Endothelial cell (in vitro differentiated cells): ENCODE measurements at places on chromosomes 4 and X.

DNA sequence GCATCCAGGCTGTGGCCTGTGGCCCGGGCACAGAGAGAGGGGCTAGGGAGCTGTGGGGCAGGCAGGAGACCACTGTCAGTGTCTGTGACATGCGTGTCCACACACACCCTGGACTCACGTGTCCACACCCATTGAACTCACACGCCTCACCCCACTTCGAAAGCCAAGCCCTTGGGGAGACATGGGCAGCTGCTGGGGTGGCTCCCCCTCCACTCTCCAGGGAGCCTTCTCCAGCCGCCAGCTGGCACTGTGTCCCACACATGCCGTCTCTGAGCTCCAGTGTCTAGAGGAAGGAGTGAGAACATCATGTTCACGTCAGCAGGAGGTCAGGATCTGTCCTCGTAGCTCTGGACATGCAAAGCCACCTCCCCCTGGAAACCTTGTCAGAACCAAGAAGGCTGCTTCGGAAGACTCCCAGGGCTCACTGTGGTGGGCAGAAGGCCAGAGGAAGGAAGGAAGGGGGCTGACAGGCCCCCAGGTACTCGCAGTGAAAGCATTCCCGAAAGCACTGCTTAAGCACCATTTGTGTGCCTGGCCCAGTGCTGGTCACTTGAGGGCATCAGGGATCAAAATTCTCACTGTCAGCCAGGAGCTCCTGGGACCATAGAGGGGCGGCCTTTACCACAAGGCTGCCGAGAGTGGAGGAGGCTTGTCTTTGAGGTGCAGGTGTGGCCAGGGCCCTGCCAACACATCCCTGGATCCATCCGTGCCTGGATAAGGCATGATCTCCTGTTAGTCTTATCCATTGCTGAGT, 61.4 kb downstream of the HTRA3 start:
- no peak for DNase-seq

GRCh38 chr4:6338175-6338950, 68.7 kb downstream of the WFS1 start:
- no peak for DNase-seq

- DNase-seq, result no peak
Measured at GRCh38 chr4:117467404-117467803, 382.0 kb upstream of the TRAM1L1 start.

DNA sequence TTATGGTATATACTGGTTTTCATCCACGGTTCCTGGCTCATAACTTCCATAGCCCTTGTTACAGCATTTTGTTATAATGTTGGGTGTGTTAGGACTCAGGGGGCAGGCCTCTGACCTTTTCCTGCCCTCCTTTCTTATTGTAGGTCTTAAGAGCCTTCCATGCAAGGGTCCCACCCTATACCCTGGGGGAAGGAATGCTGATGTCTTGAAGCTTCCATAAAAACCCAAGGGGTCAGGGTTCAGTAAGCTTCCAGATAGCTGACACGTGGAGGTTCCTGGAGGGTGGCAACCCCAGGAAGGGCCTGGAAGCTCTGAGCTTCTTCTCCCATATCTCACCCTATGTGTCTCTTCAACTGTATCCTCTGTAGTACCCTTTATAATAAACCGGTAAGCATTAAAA, 29.6 kb downstream of the ATP11C start:
- DNase-seq, result no peak

GRCh38 chr4:9923195-9923812, 98.0 kb downstream of the SLC2A9 start:
- DNase-seq, result no peak

DNA sequence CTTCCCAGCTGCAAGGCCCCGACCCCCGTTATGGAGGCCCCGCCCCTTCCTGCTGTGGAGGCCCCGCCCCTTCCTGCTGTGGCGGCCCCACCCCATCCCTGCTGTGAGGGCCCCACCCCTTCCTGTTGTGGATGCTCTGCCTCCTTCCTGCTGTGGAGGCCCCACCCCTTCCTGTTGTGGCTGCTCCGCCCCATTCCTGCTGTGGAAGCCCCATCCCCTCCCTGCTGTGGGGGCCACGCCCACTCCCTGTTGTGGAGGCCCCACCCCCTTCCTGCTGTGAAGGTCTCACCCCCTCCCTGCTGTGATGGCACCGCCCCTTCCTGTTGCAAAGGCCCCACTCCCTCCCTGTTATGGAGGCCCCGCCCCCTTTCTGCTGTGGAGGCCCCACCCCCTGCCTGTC, 104.9 kb upstream of the PSAPL1 start:
- DNase-seq, result no peak

GRCh38 chr4:16457944-16458343, 231.7 kb upstream of the TAPT1 start:
- no peak for DNase-seq

DNA sequence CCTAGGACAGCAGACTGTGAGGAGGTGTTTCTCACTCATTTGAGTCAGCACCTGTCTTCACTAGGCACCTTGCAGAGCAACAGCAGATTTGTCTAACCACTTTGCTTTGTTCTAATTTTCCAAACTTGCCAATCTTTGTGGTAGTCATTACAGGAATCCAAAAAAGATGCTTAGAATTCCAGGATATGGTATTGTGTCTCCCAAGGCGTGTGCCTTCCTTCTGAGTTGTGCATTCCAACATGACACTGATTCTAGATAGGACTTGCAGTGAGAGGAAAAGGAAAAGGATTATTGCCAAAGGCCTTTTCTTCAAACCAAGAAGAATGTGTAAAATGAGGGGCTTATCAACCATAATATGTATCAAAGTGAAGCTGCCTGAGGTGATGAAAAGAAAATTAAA, 126.2 kb downstream of the MAPK10 start:
- DNase-seq, result no peak

DNA sequence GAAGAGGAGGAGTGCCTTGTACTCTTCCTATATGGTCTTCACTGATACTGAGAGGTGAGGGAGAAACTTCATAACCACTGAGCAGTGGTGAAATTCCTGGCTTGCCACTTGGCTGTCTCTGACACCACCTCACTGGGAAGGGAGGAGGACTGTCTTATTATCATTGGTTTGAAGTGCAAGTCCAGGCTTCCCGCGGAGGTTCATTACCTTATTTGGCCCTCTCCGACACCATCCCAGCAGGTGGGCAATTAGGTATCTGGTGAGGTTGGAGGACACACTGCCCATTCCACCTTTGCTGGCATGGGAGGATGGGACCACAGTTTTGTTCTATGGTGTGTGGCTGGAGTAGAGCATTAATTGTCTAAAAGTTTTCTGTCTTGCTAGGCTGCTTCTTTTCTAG, 206.1 kb downstream of the LHFPL1 start:
- DNase-seq, result no peak

GRCh38 chrX:134810211-134810610, 151.9 kb upstream of the PLAC1 start:
- no peak for DNase-seq

- no peak for DNase-seq
Measured at GRCh38 chr4:46986922-46987638, 6.3 kb downstream of the GABRA4 start.

GRCh38 chrX:74015379-74016019, 288.5 kb upstream of the ZCCHC13 start:
- DNase-seq, result peak; percentile 50

GRCh38 chrX:3651277-3651676, 62.2 kb downstream of the PRKX start:
- DNase-seq, result no peak

GRCh38 chr4:119834906-119835612, 206.5 kb upstream of the PDE5A start:
- no peak for DNase-seq

DNA sequence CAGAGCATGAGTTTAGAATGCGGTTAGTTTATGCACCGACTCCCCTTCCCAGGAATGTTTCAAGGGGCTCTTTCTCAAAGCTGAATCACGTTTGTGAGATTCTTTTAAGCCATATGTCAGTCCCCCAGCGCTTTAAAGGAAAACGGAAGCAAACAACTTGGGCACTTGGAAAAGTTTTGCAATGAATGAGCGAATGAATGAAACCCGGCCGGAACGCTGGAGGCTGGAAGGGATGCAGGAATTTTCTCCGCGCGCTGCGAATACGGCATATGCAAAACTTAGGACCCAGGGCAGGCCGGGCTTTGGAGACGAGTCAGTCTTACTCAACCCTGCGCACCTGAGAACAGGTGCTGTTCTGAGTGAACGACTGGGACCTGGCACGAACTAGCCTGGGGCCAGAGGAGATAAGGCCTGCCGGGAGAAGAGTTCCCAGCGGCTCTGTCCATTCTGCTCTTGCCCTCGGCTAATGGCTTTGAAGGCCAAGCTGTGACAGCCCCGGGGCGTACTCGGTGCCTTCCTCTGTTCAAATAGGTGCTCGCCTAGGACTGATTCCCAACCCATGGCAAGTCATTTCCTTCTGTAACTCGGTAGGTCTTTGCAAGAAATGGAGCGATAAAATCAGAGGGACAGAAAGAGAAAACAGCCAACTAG, 743 bp upstream of the NRK start:
- no peak for DNase-seq

- peak; percentile 67 for DNase-seq
Measured at GRCh38 chr4:8176547-8177399, 18.2 kb upstream of the ABLIM2 start.

GRCh38 chr4:152039691-152040090, 278.9 kb upstream of the GATB start:
- no peak for DNase-seq

DNA sequence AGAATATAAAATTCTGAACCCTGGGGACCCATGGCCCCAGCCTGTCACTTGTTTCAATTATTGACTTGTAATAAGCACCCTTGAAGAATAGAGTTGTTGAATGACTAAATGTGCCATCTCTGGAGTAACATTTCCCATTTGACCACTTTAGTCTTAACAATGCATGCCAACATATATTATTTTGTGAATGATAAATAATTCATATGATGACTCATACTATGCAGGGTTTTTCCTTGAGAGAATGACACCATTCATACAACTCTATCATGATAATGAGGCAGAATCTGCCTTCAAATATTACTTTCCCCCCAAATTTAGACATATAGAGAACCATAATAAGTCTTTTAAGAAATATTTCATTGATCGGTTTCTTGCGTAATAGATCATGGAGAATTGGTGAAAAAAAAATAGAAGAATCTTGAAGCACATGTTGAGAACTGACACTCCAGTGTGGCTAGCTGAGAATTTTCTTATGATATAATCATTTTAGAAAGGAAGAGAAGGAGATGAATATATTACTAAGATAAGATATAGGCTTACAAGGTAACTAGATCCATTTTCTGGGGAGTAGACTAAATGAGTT, 404.5 kb downstream of the GRXCR1 start:
- no peak for DNase-seq

DNA sequence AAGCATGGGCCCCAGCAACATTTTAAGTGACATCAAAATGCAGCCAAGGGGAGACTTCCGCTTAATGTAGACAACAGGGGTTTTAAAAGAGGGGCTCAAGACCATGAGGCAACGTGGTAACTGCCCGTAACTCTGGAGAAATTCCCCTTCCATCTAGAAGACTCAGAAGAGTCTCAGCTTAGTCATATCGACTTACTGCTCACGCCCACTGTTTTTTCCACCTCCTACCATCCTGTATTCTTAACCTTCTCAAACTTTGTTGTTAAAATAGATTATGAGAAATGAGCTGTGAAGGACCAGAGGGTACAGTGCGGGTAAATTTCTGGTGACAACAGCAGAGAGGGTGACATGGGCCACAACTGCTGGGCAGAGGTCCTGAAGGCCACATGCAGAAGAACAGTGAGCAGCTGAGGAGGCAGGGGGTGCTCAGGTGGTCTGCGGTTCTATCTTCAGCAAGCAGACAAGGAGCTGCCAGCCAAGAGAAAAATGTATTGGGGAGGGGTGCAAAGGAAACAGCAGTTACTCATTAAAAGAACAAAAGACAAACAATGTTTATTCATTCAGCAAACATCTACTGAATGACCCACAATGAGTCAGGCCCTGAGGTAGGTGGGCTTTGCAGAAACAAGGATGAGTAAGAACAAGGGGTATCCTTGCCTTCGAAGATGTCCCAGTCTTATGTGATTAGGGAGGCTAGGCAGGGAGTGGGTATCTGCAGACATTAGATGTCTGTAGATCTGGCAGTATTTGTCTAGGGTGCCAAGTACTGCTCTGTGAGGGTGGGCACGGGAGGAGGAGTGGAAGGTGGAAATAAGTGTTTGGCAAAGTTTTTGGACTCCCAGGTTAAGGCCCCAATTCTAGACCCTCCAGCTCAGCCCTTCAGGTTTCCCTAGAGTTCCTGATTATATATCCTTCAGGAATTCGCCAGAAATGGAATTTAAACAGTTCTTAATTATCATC, 175.3 kb downstream of the TSPAN5 start:
- no peak for DNase-seq

GRCh38 chr4:10245751-10246150, 129.2 kb upstream of the WDR1 start:
- no peak for DNase-seq

DNA sequence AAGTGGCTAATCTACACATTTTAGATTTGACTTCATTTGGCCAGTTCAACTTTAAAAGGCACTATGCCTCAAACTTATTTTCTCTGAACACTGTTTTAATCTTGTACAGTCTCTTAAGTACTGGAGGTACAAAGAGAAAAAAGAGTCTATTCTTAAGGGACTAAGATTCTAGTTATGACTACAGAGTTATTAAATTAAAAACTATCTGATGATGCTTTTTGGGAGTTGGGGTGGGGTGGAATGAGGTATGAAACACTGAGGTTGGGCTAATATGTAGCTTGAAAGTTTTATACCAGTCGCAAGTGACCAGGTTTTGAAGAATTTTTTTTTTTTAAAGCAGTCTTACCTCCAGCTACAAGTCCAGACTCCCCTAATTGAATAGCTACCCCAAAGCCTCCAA, 17.7 kb upstream of the GPR34 start:
- DNase-seq, result no peak

GRCh38 chrX:145826466-145826865, 8.8 kb downstream of the SLITRK2 start:
- no peak for DNase-seq

GRCh38 chrX:53223068-53223693, 1.8 kb downstream of the KDM5C start:
- no peak for DNase-seq

DNA sequence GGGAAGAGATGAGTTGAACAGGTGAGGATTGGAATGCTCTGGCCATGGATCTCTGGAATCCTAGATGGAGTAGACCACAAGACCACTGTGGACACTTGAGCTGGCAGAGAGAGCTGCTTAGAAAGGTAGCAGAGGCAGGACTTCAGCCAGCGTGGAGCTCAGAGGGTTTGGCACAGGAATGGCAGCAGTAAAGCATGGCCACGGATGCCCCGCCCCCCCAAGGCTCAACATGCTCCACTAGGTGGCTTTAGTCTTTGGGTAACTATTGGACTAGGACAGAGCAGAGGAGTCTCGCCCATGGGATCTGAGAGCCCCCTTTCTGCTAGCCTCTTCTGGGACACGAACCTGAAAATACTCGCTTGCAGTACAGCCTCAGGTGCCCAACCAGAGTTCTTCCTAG, 150.1 kb upstream of the NEIL3 start:
- no peak for DNase-seq

- DNase-seq, result no peak
Measured at GRCh38 chr4:8861576-8862295, 9.9 kb downstream of the HMX1 start.

- no peak for DNase-seq
Measured at GRCh38 chr4:36461344-36461743, 179.9 kb downstream of the DTHD1 start.
